ENCODE measurements at places on chromosomes 6 and 20.
A peak's percentile ranks its signal among the peaks of the same experiment; 100 is the strongest.

DNA sequence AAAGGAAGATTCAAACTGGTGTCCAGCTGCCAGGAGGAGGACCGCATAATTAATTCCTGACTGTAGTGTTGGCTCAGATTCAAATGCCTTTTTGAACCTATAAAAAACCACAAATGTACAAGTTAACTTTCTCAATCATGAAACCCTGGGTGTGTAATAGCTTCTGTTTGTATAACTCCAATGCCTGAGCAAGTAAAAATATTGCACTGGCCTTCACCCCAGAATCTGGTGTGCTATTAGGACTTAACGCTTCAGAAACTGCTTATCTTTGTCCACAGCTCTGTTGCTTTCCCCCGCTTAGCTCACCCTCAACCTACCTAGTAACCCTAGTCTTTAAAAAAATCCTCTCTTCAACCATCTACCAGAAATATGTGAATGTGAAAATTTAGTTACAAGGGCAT lies 119.1 kb upstream of the MAP7 start:
- H3K27ac ChIP-seq: peak overlapping the region; percentile 38
- H3K4me3 ChIP-seq: no peak overlapping the region
- DNase-seq: peak; percentile 91

DNA sequence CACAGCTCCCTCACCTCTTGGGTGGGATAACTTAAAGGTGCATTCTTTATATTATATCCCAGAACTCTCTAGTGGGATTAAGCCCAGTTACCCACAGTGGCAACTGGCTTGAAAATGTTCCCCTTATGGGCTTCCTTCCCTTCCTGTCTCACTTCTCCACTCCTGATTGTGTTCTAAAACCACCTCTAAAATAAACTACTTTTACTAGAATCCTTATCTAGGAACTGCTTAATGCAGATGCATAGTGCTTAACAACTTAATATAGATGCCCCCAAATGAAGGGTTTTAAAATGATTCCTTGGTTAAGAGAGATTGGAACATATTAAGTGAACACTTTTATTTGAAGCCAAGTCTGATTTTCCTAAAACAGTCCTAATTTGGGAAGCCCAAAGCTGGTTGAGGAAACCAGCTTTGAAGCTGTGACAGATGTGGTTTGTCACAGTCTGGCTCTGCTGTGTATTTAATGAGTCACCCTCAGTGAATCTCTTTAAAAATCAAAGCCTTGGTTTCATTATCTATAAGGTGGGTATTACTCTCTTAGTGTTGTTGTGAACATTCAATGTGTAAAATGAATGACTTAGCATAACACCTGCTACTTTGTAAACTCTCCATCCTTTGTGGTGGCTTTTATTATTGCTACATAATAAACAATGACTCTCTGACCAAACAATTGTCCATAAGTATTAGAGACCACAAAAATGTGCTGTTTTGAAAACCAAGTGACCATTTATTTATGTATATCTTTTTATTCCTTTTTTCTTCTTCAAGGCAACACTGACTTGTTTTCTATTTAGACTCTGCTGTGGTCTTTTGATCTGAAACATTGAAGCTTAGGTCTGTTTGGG lies 24.4 kb downstream of the PLCB1 start:
- no peak overlapping the region for H3K4me3 ChIP-seq
- no peak overlapping the region for H3K27ac ChIP-seq
- H3K27me3 ChIP-seq: no peaks in the 10 kb centered on the region
- peaks cover 3% of the 10 kb centered on the region for H3K4me1 ChIP-seq
- no peaks in the 10 kb centered on the region for H3K36me3 ChIP-seq

DNA sequence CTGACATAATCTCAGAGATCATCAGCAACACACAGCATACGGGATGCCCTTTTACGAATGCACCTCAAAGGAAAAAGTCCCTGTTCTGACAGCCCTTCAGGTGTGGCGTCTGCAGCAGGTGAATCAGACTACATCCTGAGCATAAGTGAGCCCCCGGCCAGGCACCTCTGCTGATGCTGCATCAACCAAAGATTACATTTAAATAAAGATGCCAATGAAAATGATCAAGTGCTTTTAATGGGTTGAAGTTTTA lies 58.7 kb downstream of the INSM1 start:
- peaks cover 2% of the 10 kb centered on the region for H3K4me1 ChIP-seq
- DNase-seq: no peak
- H3K27ac ChIP-seq: no peak overlapping the region
- no peaks in the 10 kb centered on the region for H3K27me3 ChIP-seq

GRCh38 chr6:10552270-10552810 lies 31.2 kb downstream of the GCNT2 start:
- no peak for DNase-seq
- H3K4me1 ChIP-seq: peaks cover 5% of the 10 kb centered on the region
- H3K4me3 ChIP-seq: no peak overlapping the region
- H3K36me3 ChIP-seq: no peaks in the 10 kb centered on the region
- H3K27ac ChIP-seq: no peak overlapping the region
- H3K27me3 ChIP-seq: peaks cover 20% of the 10 kb centered on the region

DNA sequence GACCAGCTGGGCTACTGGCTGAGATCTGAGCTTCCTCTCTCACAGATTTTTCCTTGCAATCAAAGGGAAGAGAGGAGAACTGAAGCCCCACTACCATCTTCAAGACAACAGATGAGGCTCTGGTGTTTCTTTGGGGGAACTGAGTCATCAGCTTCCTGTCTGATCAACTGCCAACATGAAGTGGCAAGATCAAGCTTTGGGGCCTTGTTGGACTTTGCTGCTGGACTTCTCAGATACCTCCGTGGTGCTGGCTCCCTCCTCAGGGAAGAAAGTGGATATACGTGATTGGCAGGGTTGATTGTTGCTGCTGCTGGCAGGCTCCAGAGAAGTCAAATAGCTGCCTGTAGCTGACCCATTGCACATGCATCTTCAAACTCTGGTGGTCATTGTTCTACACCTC lies 3.6 kb upstream of the TOX2 start:
- H3K4me1 ChIP-seq: peaks cover 18% of the 10 kb centered on the region
- peaks cover 11% of the 10 kb centered on the region for H3K27me3 ChIP-seq
- H3K27ac ChIP-seq: no peak overlapping the region
- no peaks in the 10 kb centered on the region for H3K36me3 ChIP-seq
- H3K4me3 ChIP-seq: no peak overlapping the region
- DNase-seq: peak; percentile 76

GRCh38 chr6:37960139-37960935 lies 140.8 kb downstream of the ZFAND3 start:
- H3K36me3 ChIP-seq: peaks cover 5% of the 10 kb centered on the region
- DNase-seq: no peak
- no peak overlapping the region for H3K27ac ChIP-seq
- H3K4me3 ChIP-seq: no peak overlapping the region

GRCh38 chr6:166206066-166206465 lies 38.4 kb upstream of the TBXT start:
- no peak for DNase-seq
- no peaks in the 10 kb centered on the region for H3K36me3 ChIP-seq
- H3K4me1 ChIP-seq: peaks cover 3% of the 10 kb centered on the region
- H3K4me3 ChIP-seq: no peak overlapping the region

GRCh38 chr6:112343977-112344376 lies 3.2 kb upstream of the RFPL4B start:
- no peaks in the 10 kb centered on the region for H3K4me1 ChIP-seq

DNA sequence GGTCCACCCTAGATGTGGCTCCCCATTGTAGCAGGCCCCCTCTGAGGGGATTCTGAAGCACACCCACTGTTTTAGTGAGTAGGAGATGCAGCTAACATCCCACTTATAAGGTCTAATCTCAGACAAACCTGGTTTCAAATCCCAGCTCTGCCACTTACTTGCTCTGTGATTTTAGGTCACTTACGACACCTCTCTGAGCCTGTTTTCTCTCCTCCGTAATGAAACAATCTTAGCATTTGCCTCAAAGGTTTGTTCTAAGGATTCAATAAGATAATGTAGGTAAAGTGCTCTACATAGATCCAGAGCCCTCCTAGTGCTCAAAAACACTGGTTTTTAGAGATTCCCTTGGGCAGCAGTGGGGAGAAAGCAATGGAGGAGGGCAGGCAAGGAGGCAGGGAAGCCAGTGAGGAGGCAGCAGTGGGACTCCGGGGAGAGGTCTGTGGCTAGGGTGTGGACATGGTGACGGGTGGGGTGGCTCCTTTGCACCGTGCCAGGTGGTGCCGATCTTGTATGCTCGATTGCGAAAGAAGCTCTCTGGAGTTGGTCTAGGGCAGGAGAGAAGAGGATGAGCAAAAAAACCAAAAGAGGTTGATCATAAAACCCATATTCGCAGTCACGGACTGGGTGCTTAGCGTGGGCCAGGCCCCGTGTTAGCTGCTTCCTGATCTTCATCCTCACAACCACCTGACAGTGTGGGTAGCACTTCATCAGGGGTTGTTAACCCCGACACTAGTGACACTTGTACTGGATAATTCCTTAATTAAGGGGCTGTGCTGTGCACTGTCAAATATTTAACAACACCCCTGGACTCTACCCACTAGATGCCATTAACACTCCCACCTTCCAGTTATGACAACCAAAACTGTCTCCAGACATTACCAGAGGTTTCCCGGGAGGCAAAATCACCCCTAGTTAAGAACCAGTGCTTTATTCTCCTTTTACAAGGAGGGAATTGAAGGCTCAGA lies 16.8 kb upstream of the PTGIS start:
- H3K27me3 ChIP-seq: no peaks in the 10 kb centered on the region
- H3K4me1 ChIP-seq: peaks cover 13% of the 10 kb centered on the region
- no peak overlapping the region for H3K4me3 ChIP-seq
- H3K27ac ChIP-seq: no peak overlapping the region

- H3K4me1 ChIP-seq: no peaks in the 10 kb centered on the region
- no peaks in the 10 kb centered on the region for H3K27me3 ChIP-seq
- H3K4me3 ChIP-seq: no peak overlapping the region
- no peak overlapping the region for H3K27ac ChIP-seq
- no peaks in the 10 kb centered on the region for H3K36me3 ChIP-seq
Measured at GRCh38 chr6:19317431-19317986, 519.7 kb upstream of the ID4 start.

GRCh38 chr20:53592992-53593465 lies 610 bp downstream of the ZNF217 start:
- peak; percentile 36 for DNase-seq
- H3K27me3 ChIP-seq: no peaks in the 10 kb centered on the region
- H3K4me1 ChIP-seq: no peaks in the 10 kb centered on the region
- peak overlapping the region; percentile 81 for H3K27ac ChIP-seq

GRCh38 chr6:14010275-14010674 lies 85.5 kb downstream of the RNF182 start:
- H3K27me3 ChIP-seq: no peaks in the 10 kb centered on the region
- H3K4me1 ChIP-seq: no peaks in the 10 kb centered on the region
- no peaks in the 10 kb centered on the region for H3K36me3 ChIP-seq
- no peak overlapping the region for H3K27ac ChIP-seq

- no peaks in the 10 kb centered on the region for H3K4me1 ChIP-seq
- no peaks in the 10 kb centered on the region for H3K36me3 ChIP-seq
- H3K27me3 ChIP-seq: no peaks in the 10 kb centered on the region
- H3K4me3 ChIP-seq: no peak overlapping the region
- DNase-seq: no peak
- H3K27ac ChIP-seq: no peak overlapping the region
Measured at GRCh38 chr6:9086331-9086730, 651.0 kb upstream of the SLC35B3 start.

DNA sequence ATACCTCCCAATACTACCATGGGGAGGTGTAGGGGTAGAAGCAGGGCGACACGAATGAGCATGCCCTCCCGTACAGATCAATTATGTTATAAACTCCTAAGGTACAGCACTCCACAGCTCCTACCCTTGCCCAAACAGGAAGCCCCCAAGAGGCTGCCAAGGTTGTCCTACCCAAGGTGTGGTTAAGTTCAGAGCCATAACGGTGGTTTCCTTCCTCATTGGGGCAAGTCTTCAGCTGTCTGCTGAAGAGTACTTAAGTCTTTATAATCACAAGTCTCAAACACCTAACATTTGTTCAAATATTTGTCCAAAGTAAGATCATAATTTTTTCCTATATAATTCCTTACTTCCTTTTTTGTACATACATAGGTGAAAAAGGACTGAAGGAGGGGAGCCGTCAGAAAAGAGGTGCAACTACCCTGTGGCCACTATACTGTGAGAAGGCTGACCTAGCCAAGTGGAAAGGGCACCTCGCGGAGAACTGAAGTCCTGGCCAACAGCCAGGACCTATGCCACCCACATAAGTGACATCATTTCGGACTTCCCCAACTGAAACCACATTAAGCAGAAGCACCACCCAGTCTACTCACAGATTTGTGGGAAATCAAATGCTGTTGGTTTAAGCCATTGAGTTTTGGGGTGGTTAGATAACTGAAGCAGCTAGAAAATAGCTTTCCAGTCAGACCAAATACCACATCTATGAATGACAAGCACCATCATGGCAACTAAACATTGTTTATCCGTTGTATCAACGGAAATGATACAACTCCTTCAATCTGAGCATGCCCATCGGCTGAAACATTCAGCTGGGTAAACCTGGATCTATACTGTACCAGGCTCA lies 2.9 kb upstream of the RAB22A start:
- H3K36me3 ChIP-seq: peaks cover 34% of the 10 kb centered on the region
- no peak overlapping the region for H3K4me3 ChIP-seq
- DNase-seq: peak; percentile 65
- peak overlapping the region; percentile 45 for H3K27ac ChIP-seq

DNA sequence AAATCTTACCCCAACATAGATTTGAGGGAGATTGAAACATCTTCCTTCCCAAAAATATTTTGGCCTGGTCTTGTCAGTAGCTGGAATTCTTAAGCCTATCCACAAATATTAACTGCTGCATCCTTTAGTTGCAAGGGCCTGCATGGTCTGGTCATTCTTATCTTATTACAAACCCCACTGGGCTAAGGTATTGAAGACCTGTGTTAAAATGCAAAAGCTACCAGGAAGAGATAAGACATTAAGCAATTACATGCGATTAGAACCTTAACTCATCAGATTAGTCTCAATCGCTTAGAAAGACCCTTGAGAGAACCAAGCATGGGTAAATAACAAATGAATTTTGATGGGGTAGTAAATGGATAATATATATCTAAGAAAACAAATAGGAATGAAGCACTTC lies 426.6 kb downstream of the FRK start:
- no peak overlapping the region for H3K4me3 ChIP-seq
- no peak for DNase-seq
- no peaks in the 10 kb centered on the region for H3K4me1 ChIP-seq
- H3K27ac ChIP-seq: no peak overlapping the region

DNA sequence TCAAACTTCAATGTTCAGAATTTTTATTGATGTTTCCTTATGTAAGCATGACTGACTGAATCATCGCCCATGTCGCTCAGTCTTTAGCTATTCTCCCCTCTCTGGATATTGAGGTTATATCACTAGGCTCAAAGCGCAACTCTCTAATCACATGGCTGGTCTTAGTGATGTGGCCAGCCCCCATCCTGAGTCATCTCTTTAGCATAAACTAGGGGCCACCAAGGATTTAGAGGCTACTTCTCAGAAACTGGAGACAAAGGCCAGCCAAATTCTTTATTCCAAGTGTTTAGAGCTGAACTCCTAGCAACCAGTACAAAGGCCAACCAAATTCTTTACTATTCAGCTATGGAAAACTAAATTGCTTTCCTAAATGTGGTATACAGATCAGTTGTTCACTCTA lies 61.4 kb downstream of the FAM135A start:
- no peak overlapping the region for H3K4me3 ChIP-seq
- no peaks in the 10 kb centered on the region for H3K4me1 ChIP-seq
- peaks cover 39% of the 10 kb centered on the region for H3K36me3 ChIP-seq
- H3K27me3 ChIP-seq: no peaks in the 10 kb centered on the region

- H3K4me3 ChIP-seq: no peak overlapping the region
- no peak for DNase-seq
- no peaks in the 10 kb centered on the region for H3K36me3 ChIP-seq
- no peaks in the 10 kb centered on the region for H3K27me3 ChIP-seq
- H3K27ac ChIP-seq: no peak overlapping the region
- no peaks in the 10 kb centered on the region for H3K4me1 ChIP-seq
Measured at GRCh38 chr20:42857446-42857845, 332.3 kb downstream of the PTPRT start.

GRCh38 chr6:89355511-89356194 lies 3.1 kb upstream of the UBE2J1 start:
- no peak for DNase-seq
- H3K4me1 ChIP-seq: peaks cover 6% of the 10 kb centered on the region
- no peaks in the 10 kb centered on the region for H3K27me3 ChIP-seq
- no peaks in the 10 kb centered on the region for H3K36me3 ChIP-seq

Data from mesenchymal stem cell (in vitro differentiated cells and primary cell).